Heart left ventricle (tissue), 16 donors: ENCODE measurements at places on chromosomes 3 and 15. TPM values are rescaled to one million over a fixed set of nuclear protein-coding genes. Genes with fewer than 3 reads are reported as not detected.

Gene ULK3
- total RNA-seq = 36.8 TPM

Gene TMOD2
- total RNA-seq = 6.1 TPM

Gene ASB14
- total RNA-seq = 1.3 TPM

Gene THAP10
- total RNA-seq = 5.9 TPM

Gene ARGFX
- total RNA-seq = not detected

Gene PIGB
- 2.9 TPM for total RNA-seq

Gene ACKR4
- 1.6 TPM for total RNA-seq

Gene A4GNT
- total RNA-seq = not detected

Gene ZNF660
- total RNA-seq = 0.31 TPM

Gene PLA2G4B
- total RNA-seq = 1.8 TPM

Gene RPN1
- total RNA-seq = 119 TPM

Gene GATA2
- total RNA-seq = 9.0 TPM

Gene TIMP4
- 57.9 TPM for total RNA-seq

Gene OCA2
- not detected for total RNA-seq

Gene CSPG5
- total RNA-seq = 0.20 TPM

Gene CCRL2
- 1.3 TPM for total RNA-seq

Gene ITIH1
- total RNA-seq = not detected

Gene RAB6B
- 37.7 TPM for total RNA-seq

Gene CMTM7
- total RNA-seq = 3.8 TPM

Gene DAZL
- not detected for total RNA-seq

Gene GALNT15
- 7.7 TPM for total RNA-seq
